ENCODE measurements at places on chromosomes 13 and 19.

GRCh38 chr13:45051315-45051714 is 62.0 kb downstream of the GPALPP1 start:
- DNase-seq: no peak

DNA sequence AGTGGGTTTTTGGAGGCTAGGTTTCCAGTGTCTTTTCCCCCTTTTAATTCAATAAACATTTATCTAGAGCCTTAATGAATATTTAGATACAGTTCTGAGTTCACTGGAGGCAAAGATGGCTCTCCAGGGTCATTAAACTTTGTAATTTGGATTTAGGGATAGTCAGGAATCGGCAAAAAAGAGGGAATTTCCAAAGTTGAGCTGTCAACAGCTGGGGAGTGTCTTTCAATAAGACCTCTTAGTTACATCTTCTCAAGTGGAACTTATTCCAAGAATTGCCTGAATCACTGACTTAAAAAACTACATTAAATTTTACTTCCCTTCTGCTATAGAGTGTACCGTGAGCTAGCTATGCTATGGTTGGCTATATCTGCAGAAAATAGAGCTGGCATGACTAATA is 2.0 kb downstream of the LRCH1 start:
- DNase-seq: no peak

DNA sequence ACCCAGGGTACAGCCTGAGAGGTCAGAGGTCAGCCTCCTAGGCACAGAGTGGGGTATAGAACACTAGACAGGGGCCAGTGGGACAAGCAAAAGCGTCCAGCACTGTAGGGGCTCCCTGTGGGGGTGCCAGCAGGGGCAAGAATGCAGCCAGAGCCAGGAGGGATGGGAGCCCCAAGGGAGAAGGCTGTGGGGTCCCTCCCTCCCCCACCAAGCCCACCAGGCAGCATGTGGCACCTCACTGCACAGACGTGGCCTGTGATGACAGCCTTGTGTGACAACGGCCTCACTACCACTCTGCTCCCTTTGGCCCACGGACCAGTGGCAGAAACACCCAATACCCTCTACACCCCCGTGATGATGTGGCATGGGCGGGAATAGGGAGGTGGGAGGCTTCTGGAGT is 10.1 kb downstream of the ARMC6 start:
- DNase-seq: no peak

DNA sequence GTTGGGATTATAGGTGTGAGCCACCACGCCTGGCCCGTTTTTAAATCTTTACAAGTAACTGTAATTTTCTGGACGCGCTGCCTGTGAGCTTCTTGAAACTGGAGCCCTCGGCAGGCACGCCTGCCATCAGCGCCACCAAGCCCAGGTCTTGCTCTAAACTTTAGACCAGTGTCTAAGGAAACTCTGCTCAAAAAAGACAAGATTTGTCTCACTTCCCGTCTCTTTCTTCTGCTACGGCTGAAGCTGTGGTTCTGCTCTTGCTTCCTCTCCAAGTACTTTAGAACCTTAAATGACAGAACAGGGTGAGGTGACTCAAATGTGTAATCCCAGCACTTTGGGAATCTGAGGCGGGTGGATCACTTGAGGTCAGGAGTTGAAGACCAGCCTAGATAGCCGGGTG is 24.9 kb downstream of the RCN3 start:
- no peak for DNase-seq

GRCh38 chr19:39946532-39946931 is 12.1 kb upstream of the FCGBP start:
- DNase-seq: no peak

- no peak for DNase-seq
Observed at GRCh38 chr13:71118779-71119364, 748.1 kb downstream of the DACH1 start.

GRCh38 chr19:16143399-16144215 is at the start of gene HSH2D:
Gene HSH2D, plus strand, starts transcription at chr19:16143685. Its CDS starts 5,066 bp downstream, at chr19:16148751.
- DNase-seq: peak; percentile 72

DNA sequence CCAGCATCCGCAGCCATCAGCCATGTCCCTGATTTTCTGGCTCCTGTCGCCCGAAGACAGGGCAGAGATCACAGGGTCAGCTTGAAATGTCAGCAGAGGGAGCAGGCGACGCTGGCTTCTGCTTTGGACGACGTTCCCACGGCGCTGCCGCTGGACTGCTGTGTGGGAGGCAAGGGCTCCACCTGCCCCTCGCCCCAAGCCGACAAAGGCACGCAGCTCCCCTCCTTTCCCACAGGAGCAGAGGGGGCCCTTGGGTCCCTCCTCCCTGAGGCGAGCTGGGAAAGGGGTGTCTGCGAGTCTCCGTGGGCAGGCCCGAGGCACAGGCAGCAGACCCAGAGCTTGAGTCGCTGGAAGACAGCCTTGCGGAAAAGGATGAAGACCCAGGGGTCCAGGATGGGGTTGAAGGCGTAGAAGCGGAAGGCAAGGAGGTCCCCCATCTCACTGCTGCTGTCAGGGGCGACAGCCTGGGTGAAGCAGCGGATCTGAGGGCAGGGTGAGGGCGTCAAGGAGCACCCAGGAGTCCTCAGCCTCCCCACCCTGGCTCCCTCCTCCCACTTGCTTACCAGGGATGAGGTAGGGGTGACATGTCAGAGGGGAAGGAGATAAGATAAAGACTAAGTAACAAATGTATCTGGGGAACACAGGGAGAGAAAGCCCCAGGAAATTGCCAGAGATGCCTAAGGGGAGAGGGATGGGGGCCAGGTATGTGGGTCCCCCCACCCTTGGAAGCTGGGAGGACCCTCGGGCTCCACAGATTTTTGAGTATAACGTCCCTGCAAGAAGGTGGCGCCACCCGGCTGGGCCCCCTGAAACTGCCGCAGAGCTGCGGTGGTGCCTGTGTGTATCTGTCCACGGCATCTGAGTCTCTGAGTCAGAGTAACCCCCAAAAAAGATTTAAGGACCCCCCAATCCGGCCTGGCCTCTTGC is 3.4 kb downstream of the PTGIR start:
- DNase-seq: no peak

- DNase-seq: no peak
Observed at GRCh38 chr13:27510082-27510481, 59.7 kb upstream of the MTIF3 start.

All from activated CD8-positive, alpha-beta memory T cell treated with anti-CD3 and anti-CD28 coated beads for 1 hour (primary cell).